SIG-M5 (cell line): ENCODE measurements at places on chromosomes 6 and 20.

GRCh38 chr6:36875250-36875633 is 639 bp upstream of the PPIL1 start:
- no peak for DNase-seq

GRCh38 chr20:46114449-46114848 is 3.7 kb upstream of the CD40 start:
- no peak for DNase-seq

GRCh38 chr6:29675561-29675960 is 5.4 kb downstream of the ZFP57 start:
- no peak for DNase-seq

DNA sequence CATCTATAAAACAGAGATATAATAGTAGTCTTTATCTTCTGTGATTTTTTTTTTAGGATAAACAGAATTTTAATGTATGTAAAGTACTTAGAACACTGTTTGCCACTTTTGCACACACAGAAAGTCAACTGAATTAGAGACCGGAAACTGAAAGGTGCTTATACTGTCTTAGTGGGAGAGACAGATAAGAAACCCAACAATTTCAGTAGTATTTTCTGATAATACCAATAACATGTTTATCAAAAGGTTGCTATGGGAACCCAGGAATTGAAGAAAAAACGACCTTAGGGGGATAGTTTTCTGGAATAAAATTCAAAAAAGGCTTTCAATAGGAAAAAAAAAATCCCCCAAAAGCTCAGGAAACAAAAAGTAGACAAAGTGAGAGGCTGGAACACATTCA is 138.6 kb downstream of the BCKDHB start:
- no peak for DNase-seq

DNA sequence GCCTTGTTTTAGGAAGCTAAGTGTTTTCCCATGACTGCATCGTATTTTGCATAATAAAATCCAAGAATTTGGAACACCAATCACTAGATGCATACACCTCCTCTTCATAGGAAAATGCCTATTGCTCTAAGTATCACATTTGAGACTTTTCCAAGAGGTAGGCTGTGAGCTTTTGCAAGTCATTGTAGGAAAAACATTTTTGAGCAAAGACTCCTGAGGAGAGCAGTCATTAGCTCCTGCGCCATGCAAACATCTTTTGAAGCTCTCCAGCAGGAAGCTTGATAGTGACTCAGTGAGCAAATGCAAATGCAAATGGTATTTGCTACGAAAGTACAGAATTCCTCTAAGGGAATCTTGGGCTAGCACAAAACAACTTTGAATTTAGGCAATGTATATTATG is 750.4 kb downstream of the QKI start:
- DNase-seq = no peak

DNA sequence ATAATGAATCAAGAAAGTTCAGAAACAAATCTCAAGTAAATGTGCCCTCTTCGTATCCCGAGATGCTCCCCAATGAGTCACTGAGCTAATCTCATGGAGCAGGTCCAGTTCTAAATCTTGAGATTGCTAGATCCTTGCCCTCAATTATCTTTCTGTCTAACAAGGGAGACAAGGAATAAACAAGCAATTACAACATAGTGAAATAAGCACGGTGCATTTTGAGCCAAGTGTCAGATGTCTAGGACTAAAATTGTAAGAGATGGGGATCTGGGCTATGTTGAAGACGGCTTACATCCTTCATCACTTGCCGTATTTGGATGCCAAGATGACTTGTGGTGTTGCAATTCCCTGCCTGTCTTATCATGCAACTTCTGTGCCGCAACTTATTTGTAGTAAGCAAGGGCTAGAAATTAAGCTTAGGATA is 56.5 kb upstream of the ADGRF1 start:
- no peak for DNase-seq

- no peak for DNase-seq
These were observed 103.0 kb downstream of the PLEKHG1 start for GRCh38 chr6:150702675-150703074.

DNA sequence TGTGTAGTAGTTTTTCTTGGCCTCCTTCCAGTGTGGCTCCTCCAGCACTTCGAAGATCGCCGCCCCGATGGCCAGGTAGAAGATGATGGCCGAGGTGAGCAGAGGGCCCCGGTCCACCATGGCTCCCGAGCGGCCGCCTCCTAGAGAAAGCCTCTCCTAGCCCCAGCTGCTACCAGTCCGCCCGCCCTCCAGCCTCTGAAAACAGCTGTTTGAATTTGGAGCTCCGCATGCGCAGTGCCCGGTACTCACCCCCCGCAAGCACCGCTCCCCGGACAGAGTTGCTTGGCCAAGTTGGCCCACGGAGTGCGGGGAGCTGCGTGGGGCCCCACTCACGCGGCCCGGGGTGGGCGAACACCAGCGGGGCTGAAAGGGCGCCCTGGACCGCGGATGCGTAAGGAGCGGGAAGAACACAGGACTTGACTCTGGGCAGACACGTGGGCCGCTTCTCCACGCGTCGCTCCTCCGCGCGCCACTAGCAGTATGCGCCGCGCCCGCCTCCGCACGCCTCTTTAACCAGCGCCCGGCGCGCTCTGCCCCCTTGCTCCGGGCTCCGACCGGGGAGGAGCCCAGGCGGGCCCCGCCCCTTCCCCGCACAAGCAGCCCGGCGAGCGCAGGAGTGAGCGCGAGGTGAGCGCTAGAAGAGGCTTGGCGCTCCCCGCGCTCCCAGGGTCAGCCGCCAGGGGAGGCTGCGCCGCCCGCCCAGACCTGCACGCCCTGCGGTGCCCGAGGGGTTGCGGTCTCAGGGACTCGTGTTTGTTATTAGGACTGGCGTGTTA is at the start of gene KCNK5:
KCNK5 (minus strand) TSS at position 484 of the 776 bp plus-strand sequence; CDS start at position 120, 364 bp downstream.
- DNase-seq = no peak

DNA sequence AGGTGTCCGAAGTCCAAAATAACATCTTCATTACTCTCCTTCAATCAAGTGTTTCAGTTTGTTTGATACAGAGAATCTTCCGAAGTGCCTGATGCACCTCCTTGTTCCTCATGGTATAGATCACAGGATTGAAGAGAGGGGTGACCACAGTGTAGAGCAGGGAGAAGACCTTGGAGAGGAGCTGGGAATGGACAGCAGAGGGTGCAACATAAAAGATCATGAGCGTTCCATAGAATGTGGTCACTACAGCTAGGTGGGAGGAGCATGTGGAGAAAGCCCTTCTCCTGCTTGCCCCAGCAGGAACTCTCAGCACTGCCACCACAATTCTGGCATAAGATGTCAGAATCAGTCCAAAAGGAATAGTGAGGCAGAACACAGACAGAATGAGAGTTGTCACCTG is 11.9 kb downstream of the OR12D1 start:
- DNase-seq = no peak

DNA sequence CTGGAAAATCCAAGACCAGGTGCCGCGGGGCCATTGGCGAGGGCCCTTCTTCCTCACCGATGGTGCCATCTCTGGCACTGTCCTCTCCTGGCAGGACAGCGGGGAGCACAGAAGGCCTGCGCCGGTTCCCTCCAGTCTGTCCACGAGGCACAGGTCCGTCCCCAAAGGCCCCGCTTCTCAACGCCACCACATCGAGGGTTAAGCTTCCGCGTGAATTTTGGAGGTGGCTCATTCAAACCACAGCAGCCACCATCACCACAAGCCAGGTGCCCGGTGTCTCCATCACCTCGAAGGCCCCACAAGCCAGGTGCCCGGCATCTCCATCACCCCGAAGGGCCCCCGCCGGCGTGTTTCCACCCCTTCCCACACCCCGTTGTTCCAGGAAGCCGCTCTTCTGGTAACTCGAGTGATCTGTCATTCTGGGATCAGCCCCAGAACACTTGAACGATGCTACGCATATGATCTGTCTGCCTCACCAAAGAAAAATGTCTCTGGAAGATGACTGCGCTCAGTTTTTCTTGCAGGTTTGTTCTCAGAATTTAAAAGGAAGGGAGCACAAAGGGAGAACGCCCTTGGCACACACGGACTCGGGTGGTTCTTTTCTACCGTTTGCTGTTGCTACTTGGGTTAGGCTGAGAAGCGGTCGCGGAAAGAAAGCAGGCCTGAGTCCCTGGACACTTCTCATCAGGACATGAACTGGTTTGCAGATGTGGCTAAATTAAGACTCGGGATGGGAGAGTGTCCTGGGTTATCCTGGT is 9.9 kb upstream of the KIF25 start:
- no peak for DNase-seq

- DNase-seq = no peak
These were observed 7.4 kb downstream of the RPL10A start for GRCh38 chr6:35475573-35475972.

DNA sequence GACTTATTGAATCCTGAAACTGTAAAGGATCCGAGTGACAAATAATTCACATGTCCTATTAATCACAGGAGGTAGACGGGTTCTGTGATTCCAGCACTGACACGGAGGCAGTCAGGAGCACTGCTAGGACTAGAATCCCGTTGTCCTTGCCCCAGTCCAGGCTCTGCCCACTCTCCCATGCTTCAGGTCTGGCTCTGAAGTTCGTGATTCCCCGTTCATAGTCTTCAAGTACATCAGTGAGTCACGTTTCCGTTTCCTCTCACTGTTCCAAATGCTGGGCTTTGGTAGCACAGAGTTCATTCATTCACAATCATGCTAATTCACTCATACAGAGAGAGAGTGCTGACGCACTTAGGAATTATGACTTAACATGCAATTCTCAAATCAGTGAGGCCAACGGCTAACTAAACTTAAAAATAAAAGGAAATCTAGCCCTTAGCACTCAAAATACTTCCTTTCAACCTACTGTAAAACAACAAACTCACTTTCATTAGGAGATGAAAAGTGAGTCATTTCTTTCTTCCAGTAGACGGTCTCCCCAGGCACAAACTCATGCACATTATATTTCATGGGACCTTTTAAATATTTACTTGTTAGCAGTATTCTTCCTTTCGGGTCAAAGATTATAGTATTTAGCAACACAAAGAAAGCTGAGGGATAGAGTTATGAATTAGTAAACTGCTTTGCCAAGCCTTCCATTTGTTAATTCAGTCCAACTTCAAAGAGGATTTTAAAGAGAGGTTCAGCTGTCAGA is 94.0 kb upstream of the NHSL1 start:
- peak; percentile 18 for DNase-seq

- no peak for DNase-seq
These were observed 78.0 kb downstream of the PDE10A start for GRCh38 chr6:165585060-165585459.

DNA sequence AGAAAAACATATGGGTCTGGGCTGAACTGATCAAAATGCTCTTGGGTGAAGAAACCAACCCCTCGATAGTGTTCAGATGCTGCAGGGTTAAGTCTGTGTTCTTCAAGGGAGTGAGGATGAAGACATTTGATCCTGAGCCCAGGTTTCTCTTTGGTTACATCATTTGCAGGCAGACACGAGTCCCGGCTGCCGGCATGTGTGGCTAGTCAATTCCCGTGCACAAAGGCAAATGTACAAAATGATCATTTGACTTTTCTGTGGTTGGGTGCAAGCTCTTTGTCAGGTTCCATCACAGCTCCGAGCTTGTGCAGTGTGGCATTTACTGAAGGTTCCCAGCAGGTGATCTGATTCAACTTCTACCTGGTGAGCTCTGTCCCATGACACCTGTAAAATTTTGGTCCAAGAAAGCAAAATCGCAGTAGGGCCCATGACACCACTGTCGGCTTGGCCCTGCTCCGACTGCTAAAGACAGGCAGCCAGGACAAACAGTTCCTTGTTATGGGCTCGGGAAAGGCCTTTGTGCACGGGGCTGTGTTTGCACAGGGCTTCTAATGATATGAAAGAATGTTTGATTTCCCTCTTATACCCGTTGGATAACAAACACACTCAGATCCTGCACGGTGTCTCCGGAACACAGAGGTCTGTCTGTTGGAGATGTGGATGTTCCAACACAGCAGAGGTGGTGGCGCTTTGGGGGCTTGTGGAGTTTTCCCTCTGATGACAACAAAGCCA is 46.9 kb downstream of the GJA10 start:
- no peak for DNase-seq

- no peak for DNase-seq
These were observed 227.9 kb upstream of the IRAK1BP1 start for GRCh38 chr6:78639111-78640110.

GRCh38 chr6:408599-409102 is 17.1 kb downstream of the IRF4 start:
- no peak for DNase-seq

GRCh38 chr6:127582777-127583462 is 5.9 kb downstream of the C6orf58 start:
- DNase-seq = no peak

GRCh38 chr6:168968228-168968627 is 285.4 kb downstream of the THBS2 start:
- DNase-seq = no peak

GRCh38 chr20:38843346-38843745 is 37.8 kb downstream of the PPP1R16B start:
- no peak for DNase-seq

DNA sequence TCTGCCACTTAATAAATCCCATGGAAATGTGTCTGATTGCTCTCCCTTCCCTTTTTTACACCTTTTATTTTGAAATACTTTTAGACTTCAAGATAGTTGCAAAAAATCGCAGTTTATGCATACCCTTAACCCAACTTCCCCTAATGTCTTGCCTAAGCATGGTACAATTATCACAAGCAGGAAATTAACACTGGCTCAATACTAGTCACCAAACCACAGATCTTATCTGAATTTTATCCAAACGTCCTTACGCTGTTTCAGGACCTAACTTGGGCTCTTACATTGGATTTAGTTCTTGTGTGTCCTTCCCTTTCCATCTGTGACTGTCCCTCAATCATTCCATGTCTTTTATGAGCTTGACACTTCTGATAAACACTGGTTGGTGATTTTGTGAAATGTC is 146.3 kb downstream of the ZNF217 start:
- no peak for DNase-seq

DNA sequence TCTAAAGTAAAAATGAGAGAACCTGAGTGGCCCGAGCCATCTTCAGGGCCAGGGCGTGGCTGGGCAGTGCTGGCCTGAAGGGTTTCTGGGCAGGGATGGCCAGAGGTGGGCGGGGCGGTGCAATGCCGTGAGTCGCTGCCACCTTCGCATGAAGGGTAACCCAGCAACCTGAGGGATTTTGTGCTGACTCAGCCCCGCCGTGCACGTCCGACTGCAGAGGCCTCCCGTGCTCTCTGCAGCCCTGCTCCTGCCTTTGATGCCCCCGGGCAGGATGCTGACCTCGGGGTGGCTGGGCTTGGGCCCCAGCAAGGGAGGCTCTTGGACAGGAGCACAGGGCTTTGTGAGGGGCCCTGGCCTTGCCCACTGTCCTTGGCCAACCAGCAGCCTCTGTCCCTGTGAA is 81.7 kb upstream of the GATA5 start:
- DNase-seq = no peak

- no peak for DNase-seq
These were observed 13.0 kb upstream of the IER3 start for GRCh38 chr6:30757261-30757904.

- no peak for DNase-seq
These were observed 18.7 kb downstream of the MOCS3 start for GRCh38 chr20:50977066-50978021.

- no peak for DNase-seq
These were observed 443.8 kb downstream of the HAO1 start for GRCh38 chr20:7496394-7496991.

DNA sequence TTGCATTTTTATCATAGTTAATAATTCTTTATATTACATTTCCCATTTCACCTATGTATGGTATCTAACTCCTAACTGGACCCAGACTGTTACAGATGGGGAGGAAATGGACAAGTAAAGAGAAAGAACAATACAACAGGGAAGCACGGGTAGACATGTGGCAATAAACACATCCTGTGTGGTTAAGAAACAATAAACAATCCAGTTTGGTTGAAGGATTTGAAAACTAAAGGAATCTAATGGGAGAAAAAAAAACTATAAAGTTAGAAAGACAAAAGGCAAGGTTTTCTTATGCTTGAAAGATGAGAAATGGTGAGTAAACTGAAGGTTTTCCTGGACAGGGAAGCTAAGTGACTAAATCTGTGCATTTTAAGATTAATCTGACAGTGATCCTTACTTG is 34.9 kb upstream of the ALDH8A1 start:
- no peak for DNase-seq
